SK-N-SH treated with all-trans-retinoic acid at 6 μM for 48 hours (cell line): ENCODE measurements at places on chromosomes 12 and 14.

- no peak for ATAC-seq
Observed at GRCh38 chr12:41362510-41362909, 174.4 kb downstream of the PDZRN4 start.

DNA sequence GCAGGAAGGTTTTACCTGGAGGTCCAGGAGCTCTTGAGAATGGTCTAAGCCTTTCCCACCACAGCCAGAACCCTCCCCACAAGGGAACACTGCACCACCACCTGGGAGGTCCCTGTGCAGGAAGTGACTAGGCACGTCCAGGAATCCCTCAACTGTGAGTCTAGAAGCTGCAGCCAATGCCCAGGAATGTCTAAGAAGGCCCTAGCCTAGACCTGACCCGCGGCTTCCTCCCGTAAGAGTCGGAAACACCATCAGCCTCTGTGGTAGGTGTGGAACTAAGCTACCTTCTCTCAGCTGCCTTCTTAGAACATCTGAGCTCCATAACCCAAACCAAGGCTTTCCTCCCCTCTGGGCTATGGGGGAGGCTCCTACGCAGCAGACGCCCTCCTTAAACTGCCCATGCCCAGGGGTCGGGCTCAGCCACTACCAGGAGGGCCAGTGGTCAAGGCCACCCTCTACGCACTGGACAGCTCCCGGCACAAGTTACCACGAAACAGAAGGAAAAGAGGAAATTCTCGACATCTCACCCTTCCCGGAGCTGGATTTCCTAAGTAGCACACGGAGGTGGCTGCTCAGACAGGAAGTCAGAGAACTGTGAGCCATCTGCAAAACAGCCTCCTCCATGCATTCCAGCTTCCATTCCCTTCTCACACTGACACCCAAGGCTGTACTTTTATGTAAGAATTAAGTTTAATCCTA is 25.5 kb downstream of the ZFYVE21 start:
- no peak; the same call in 2 of the 3 replicates for ATAC-seq

- ATAC-seq: no peak
Observed at GRCh38 chr14:96578619-96579018, 76.4 kb downstream of the PAPOLA start.

DNA sequence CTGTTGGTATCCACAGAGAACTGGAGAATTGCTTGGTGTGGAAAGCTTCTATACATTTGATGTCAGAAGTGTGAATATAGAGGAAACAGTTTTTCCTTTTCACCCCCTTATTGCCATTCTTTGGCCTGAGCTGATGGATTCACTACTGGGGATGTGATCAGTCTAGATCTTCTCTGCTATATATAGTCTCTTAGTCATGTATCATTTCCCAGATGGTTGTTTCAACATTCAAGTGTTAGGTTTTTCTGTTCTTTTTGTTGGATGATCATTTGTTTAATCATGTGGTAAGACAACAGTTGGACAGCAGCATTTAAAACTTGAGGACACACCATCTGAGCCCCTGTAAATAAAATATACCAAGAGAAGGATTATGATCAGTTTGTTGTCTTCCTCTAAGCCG is 29.6 kb downstream of the TMX1 start:
- ATAC-seq: no peak

GRCh38 chr14:103820382-103820781 is 27.0 kb downstream of the PPP1R13B start:
- peak; percentile 44 for ATAC-seq

GRCh38 chr14:97297100-97297499 is 499.9 kb downstream of the VRK1 start:
- ATAC-seq: no peak

DNA sequence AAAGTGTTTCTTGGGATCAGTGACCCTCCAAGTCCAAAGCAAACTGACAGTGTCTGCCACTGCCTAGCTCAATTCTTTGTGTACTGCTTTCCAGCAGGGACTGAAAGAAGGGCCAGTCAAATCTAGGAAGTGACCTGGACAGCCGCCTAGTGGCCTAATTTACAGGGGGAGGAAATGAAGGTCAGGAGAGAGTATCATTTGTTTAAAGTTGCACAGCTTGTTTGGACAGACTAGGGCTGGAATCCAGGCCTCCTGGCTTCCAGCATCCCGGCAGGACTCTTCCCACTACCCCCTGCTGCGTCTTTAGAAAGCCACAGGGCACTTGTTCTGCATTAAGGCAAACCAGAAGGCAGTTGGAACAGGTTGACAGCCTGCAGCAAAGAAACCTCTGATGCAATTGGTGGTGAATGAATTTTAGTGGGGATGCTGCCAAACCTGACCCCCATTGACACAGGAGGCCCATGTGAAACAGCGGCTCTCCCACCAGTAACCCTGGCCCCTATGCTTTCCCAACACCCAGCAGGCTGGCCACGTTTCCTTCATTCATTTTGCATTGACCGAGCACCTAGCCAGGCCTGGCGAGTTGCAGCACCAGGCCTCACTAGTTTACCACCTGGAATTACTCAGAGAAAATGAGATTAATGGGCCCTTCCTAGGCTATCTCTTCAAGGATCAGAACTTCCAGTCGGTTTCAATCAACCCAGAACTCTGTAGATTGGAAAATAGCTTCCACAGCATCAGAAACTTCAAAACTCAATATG is 28.2 kb downstream of the GALNT16 start:
- peak; percentile 72 for ATAC-seq

DNA sequence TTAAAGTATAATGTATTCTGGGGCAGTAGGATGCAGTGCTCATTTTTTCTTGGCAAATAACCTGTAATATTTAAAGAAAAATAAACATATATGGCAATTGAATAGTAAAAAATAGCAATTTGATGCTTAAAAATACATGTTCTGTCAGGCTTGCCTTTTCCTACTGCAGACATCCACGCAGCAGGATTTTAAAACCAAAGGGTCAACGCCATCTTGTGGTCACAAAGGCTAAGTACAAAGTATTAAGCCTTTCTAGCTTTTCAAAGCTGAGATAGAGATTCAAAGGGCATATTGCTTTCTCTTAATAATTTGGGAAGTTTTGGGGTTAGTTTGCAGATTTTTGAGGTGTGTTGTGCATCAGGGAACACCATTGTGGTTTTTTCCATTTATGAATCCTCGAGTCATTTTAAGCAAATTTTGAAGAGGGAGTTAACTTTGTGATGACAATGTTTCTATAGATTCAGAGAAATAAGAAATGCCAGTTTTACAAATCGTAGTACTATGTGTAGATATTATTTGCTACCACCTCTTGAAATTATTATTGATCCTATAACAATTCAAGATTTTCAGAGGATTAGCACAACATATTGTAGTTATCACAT is 4.7 kb upstream of the CCER1 start:
- ATAC-seq: peak; percentile 94

- no peak for ATAC-seq
Observed at GRCh38 chr12:12718853-12719252, 1.7 kb downstream of the CDKN1B start.

DNA sequence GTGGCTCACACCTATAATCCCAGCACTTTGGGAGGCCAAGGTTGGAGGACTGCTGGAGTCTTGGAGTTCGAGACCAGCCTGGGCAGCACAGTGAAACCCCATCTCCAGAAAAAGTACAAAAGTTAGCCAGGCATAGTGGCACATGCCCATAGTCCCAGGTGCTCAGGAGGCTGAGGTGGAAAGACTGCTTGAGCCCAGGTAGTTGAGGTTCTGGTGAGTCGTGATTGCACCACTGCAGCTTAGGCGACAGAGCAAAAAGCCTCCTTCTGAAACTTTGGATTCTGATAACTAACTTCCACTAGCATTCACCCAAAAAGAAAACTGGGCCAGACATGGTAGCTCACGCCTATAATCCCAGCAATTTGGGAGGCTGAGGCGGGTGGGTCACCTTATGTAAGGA is 6.6 kb downstream of the BTBD7 start:
- no peak for ATAC-seq

GRCh38 chr14:60721326-60722106 is 2.6 kb downstream of the SIX4 start:
- ATAC-seq: peak; percentile 63

- ATAC-seq: no peak
Observed at GRCh38 chr12:93365616-93366405, 11.9 kb upstream of the NUDT4 start.
